ENCODE measurements at places on chromosomes 3 and 15.

DNA sequence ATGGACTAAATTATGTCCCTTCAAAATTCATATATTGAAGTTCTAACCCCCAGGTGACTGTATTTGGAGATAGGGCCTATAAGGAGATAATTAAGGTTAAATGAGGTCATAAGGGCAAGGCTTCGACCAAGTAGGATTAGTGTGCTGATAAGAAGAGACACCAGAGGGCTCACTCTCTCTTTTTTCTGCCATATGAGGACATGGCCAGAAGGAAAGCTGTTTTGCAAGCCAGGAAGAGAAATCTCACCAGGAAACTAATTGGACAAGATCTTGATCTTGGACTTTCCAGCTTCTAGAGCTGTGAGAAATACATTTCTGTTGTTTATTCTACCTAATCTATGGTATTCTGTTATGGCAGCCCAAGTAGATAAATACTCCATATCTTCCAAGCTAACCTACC lies 503.6 kb upstream of the NAALADL2 start:
- DNase-seq: no peak

- peak; percentile 63 for DNase-seq
Measured at GRCh38 chr3:132659365-132660051, at the start of gene ACAD11. TSS of gene ACAD11 (minus strand) at chr3:132659809. CDS start at chr3:132659751, 58 bp downstream.

DNA sequence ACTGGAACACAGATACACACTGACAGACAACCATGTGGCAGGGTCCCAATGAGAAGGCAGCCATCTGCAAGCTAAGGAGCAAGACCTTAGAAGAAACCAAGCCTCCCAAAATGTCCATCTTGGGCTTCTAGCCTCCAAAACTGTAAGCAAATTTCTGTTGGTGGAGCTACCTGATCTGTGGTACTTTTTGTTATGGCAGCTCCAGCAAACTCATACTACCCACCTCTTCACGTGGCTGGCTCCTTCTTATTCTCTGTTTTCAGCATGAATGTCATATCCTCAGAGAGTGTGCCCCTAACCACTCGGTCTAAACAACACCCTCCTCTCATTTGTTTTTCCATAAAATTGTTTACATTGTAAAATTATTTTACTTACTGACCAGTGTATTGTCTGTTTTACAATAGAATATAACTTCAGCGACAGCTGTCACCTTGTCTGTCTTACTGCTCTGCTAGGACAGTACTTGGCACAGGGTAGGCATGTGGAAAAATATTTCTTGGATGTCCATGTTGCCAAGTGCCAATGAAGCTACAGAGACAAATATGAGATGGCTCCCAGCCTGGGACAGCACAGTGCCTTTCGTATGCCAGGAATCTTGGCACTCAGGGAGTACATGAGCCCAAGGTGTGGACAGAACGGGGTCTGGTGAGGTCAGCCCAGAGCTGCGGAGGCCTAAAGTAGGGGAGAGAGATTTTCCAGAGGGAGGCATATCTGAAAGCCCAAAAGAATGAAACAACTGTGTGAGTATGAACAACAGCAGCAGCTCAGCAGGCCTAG lies 17.4 kb upstream of the SLC25A36 start:
- DNase-seq: no peak

GRCh38 chr15:40456738-40457137 lies 14.0 kb upstream of the CHST14 start:
- no peak for DNase-seq

DNA sequence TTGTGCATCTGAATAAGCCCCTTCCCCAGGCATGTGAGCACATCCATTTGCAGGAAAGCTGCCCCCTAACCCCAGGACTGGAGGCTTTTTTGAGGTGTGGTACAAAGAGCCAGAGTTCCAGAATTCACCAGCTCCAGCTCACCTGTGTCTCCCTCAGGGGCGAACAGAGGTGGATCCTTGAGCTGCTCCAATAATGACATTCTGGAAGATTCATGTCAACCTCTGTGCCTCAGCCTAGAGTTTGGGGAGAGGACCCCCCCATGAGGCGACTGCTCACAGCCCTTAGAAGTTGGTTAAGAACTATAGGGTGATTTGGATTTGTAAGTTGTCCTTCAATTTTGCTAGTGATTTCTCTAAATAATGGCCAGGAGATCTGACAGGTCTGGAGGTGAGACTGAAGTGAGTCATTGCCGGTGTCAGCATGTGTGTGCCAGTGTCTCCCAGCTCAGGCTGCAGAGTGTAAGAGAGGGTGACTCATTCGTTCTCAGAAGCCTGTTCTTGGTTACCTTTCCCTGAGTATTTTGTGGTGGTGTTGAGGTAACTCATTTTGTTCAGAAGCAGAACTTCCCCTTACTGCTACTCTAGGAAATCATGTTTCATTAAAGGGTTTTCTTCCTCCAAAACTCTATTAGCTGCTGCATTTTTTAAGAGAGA lies 136.9 kb upstream of the TOPAZ1 start:
- DNase-seq: peak; percentile 54

GRCh38 chr3:47323431-47324277 lies 40.9 kb downstream of the KLHL18 start:
- no peak for DNase-seq

DNA sequence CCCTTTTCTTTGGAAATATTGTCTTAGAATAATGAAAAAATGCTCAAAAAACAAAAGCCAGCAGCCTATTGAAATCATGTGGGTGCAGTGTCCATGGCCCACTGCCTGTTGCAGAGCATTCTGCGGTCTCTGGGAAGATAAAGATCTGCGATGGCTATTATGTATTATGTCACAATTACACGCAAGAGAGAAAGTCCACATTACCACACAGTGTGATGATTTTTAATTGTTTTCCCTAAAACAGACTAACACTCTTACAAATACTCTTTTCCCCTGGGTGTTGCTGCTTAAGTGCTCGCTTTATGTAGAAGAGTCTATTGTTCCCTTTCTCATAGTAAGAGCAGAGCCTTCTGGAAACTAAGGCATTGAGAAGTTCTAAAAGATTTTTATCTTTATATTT lies 32.2 kb downstream of the SSR3 start:
- no peak for DNase-seq

- DNase-seq: no peak
Measured at GRCh38 chr15:58312031-58312430, 119.8 kb upstream of the LIPC start.

GRCh38 chr3:42898896-42899675 lies 6.9 kb upstream of the ZNF662 start:
- DNase-seq: no peak

- no peak for DNase-seq
Measured at GRCh38 chr3:109774108-109774507, 436.8 kb upstream of the DPPA4 start.

DNA sequence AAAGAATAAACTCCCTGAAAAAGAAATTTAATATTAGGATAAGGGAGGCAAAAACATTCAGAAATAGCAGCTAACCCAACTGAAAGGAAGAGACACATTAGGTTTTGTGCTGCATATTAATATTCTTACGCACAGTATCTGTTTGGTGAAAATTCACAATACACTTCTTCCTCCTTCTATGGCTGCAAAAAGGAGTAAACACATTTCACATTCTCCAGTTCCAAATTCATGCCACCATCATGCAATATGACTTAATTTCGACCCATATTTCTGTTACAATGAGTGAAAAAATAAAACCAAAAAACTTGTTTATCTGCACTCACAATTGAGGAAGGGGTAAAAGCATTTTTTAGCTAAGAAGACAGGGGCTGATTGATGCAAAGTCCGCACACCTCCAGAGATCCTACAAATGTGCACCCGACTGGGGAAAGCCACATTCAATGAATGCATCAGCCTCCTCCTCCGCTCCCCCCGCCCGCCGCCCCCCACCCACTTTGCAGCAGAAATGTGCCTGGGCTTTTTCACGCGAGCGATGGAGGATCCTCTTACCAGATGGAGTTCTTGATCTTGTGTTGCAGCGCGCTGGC lies 1.0 kb downstream of the RFX7 start:
- no peak for DNase-seq

GRCh38 chr3:18035641-18036449 lies 293.4 kb upstream of the TBC1D5 start:
- no peak for DNase-seq

DNA sequence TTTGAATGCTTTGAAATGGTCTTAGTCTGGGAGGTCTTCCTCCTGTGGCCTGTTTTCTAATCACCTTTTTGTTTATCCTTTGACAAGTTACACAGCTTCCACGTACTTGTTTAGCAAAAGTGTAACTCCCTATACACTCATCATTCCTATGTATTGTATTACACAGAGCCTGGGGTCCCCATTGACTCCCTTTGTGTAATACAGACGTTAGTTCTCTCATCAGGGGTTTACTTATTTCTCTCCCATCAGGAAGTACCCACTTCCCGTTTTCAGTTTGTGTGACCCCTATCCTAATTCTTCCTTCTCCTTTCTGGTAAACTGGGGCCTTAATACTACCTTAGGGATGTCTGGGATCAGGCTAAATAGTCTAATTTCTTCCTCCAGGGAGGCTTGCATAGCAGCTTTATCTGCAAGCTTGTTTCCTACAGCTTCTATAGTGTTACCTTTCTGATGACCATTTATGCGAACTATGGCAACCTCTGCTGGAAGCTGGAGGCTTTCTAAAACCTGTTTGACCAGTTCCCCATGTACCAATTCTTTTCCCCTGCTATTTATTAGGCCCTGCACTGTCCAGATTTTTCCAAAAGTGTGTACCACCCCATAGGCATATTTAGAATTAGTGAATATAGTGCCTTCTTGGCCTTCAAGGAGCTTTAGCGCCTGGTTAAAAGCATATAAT lies 22.4 kb downstream of the ARL8B start:
- no peak for DNase-seq

- no peak for DNase-seq
Measured at GRCh38 chr3:115139072-115139471, 8.0 kb downstream of the ZBTB20 start.

Measured in mucosa of gallbladder (tissue), 1 donor.